ENCODE measurements at places on chromosomes 16 and 17.

GRCh38 chr16:65260746-65261145 is 138.9 kb upstream of the CDH11 start:
- DNase-seq = no peak

DNA sequence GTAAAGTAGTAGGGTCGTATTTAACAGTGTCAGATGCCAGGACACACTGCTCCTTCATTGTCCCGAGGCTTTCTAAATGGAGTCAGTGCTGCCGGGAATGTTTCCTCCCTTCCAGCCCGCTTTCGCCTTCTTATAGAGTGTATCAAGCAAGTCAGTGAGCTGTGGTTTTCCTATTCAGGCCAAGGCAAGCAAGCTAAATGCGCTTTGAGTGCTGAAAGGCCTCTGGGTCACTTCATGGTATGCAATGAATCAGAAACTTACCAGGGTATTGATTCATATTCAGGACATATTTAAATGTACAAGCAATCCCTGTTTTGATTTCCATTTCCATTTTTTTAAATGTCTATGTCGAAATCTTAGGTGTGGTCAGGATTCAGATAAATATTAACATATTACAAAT is 327.9 kb upstream of the SOX9 start:
- no peak for DNase-seq

- peak; percentile 73 for DNase-seq
Measured at GRCh38 chr17:7394452-7395191, at the start of gene PLSCR3. Gene PLSCR3, minus strand, starts transcription at chr17:7394525. Its CDS starts 415 bp downstream, at chr17:7394110.

- DNase-seq = peak; percentile 65
Measured at GRCh38 chr17:57995076-57995956, 7.3 kb upstream of the VEZF1 start.

DNA sequence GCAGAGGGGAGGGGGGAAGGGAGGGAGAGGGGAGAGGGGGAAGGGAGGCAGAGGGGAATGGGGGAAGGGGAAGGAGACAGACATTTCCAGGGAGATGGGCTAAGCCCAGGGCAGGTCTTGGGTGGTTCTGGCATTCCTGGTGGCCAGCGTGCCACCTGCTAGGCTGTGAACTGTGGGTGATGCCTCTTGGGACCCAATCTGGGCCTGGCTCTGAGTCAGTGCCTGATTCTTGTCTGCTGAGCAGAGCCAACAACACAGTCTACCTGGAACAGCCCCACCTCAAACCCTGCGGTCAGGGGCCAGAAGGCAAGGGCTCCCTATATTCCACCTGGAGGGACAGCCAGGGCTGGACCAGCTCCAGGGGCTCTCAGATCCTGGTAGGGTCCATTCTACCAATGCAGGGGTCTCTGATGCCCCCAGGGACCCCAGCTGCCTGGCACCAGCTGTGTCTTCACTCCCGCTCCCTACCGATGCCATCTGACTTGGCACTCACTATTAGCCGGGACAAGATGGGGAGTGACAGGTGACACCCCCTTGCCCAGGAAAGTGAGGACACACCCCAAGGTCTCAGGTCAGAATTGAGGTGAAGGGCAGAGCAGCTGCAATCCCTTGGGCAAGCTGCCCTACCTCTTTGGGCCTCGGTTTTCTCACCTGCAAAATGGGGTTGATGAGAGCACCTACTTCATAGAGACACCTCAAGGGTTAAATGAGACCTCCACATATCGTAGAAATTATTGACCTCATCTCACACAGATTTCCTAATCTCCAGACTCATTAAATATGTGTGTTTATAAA is 87.2 kb downstream of the LITAF start:
- no peak for DNase-seq

GRCh38 chr16:66746682-66747081 is 4.7 kb downstream of the DYNC1LI2 start:
- DNase-seq = no peak

GRCh38 chr16:56279132-56279531 is 87.8 kb downstream of the GNAO1 start:
- DNase-seq = no peak

DNA sequence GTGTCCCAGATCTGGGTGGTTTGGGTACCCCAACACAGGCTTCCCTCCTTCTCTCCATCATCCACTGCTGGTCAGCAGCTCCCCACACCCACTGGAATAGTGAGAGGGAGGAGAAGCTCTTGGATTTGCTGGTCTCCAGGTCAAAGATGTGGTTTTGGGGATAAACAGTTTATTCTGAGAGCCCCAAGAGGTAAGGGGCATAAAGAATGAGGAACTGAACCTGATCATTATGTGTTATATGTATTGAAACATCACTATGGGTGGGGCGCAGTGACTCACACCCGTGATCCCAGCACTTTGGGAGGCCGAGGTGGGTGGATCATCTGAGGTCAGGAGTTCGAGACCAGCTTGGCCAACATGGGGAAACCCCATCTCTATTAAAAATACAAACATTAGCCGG is 3.9 kb downstream of the DPEP2 start:
- DNase-seq = no peak

DNA sequence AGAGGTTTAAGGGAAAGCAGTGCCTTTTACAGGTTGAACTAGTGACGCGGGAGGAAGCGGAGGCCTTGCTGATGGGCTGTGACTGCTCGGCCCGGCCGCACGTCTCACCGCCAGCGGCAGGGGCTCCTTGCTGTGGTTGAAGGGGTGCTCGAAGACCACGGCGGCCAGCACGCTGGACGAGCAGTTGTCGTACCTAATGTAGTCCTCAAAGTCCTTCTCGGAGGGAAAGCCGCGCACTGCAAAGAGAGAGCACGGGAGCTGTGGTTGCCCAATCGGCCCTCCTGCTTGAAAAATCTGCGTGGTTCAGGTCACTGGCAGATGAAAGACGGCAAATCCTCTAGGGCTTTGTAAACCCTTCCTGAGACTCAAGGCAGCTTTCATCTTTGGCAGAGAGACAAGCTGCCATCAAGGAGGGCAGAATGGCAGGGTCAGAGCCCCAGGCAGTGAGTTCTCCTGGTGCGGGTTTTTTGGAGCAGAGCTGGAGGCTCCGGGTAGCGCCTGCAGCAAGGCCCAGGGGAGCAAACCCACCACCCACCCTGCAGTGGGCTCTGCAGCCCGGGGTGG is 16.1 kb downstream of the ABCA3 start:
- no peak for DNase-seq

DNA sequence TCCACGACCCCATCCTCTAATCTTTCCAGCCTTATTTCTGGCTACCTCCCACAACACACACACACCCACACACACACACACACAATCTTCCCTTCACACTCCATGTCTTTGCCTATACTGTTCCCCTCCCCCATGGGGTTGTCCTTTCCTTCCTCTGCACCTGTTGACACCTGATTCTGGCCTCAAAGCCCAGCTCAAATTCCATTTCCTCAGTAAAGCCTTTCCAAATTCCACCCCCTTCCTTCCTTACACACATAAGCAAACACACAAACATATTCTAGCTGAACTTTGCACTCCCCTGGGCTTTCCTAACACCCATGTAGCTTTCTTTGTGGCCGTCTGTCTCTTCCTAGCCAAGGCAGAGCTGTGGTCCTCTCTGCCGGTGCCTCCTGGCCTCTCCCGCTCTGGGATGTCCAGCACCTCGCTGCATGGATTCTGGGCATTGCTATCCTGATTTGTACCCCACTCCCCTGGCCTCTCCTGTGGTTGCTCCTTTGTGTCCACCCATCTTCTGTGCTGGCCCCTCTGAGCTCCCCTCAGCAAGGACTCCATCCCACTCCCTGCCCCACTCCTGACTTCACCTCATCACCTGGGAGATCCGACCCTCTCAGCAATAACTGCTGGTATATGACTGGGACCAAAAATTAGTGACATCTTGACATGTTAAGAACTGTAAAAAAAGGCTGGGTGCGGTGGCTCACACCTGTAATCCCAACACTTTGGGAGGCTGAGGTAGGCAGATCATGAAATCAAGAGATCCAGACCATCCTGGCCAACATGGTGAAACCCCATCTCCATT is 8.4 kb upstream of the SRCIN1 start:
- no peak for DNase-seq

- no peak for DNase-seq
Measured at GRCh38 chr17:68011199-68011665, 15.0 kb upstream of the C17orf58 start.

GRCh38 chr17:17494870-17495535 is 1.2 kb downstream of the RASD1 start:
- DNase-seq = no peak

DNA sequence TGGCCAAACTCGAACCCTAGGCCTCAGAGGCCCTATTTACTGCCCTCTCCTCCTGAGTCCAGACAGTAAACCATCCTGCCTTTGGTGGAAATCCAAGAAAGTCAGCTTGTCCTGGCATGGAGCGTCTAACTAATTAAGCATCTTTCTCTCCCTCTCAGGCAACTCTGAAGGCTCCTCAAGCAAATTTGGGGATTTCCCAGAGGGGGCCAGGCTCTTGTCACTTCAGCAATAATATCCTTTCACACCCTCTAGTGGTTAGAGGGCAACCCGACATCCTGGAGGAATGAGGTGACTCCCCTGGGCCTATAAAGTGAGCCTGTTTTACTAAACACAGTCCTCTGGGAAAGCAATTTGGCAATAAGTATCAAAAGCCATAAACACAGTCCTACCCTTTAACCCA is 60.4 kb downstream of the NOG start:
- DNase-seq = no peak

DNA sequence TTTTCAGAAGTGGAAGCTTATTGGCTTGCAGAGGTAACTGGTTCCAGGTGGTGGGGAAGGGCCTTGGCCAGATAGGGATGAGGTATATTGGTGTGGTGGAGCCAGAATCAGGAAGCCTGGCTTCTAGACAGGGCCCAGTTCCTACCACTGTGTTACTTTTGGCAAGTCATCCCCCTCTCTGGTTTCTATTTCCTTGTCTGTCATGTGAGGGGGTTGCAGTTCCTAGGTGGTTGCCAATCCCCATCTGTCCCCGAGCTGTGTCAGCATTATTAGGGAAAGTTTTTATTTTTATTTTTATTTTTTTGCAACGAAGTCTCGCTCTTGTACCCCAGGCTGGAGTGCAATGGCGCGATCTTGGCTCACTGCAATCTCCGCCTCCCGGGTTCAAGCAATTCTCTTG is 3.0 kb downstream of the SMCR8 start:
- no peak for DNase-seq

DNA sequence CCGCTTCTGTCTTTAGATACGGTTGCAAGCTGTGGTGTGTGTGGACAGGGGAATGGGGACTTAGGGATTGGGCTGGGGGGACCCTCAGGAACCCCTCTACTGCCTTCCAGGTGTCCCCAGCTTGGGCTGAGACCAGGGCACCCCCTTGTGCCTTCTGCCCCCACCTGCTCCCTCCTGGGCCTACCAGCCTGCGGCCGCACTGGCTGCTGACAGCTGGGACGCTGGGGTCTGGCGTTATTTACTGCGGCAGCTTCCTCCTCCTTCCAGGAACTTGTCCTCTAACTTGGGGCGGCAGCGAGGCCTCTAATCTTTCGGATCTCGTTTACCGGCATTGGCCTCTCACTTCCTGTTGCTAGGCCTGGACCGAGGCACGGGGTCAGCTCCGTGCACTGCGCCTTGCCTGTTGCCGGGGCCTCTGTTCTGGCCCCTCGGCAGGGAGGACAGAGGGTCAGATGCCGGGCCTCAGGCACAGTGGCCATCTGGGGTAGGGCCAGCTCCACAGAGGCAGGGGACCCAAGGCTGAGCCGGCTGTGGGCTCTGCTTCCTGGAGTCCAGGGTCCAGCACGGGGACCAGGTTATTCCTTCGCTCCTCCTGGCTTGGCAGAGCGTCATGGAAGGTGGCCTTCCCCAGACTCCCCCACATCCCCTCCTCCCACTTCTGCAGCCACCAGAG is 31.8 kb downstream of the TMEM235 start:
- DNase-seq = no peak

GRCh38 chr16:15874745-15875314 is 13.6 kb downstream of the CEP20 start:
- DNase-seq = peak; percentile 35

DNA sequence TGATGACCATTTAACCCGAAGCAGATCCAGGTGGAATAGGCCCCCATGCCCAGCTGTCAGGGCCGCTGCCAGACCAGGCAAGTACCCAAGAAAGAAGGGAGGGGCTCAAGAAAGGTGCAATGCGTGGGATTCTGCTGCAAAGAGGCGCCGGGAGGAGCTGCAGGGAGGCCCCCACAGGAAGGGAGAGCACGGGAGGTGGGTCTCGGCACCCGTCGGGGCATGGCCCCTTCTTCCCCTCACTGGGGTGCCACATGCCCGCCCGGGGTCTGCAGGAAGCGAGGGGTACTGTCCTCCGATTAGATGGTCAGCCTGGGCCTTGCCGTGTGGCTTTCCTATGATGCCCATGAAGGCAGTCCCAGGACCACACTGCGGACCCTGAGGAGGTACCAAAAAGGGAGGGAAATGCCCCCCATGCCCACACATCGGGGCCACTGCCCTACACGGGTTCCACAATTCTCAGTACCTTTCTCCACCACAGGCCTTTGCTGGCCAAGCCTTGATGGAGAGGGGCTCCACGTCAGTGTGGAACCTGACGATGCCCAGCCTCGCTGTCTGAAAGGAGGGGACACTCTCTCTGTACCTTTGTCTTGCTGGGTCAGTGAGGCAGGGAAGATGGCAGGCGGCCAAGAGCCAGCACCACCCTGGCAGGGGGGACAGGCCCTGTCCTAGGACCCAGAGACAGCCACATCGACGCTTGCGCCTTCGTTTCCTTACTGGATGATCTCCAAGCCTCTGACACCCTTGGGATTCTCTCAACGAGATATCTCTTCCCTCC is 45.5 kb upstream of the DNAH17 start:
- no peak for DNase-seq

DNA sequence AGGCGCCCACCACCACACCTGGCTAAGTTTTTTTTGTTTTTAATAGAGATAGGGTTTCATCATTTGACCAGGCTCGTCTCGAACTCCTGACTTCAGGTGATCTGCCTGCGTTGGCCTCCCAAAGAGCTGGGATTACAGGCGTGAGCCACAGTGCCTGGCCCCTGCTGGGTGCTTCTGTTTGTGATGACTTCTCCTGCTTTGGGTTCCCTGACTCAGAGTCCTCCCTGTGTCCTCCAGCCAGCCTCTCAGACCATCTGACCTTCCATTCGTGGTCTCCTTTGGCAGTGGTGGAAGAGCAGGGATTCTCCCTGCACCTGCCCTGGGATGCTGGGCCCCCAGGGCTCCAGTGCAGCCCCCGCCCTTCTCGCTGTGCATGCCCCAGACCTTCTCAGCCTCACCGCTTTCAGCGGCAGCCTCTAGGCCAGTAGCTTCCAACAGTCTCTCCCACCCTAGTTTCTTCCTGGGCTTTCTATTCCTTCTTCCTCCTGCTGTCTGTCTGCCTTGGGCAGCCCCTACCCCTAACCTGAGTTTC is 13.2 kb downstream of the BEAN1 start:
- no peak for DNase-seq

- peak; percentile 81 for DNase-seq
Measured at GRCh38 chr17:73365301-73365874, 53.6 kb upstream of the CDC42EP4 start.

DNA sequence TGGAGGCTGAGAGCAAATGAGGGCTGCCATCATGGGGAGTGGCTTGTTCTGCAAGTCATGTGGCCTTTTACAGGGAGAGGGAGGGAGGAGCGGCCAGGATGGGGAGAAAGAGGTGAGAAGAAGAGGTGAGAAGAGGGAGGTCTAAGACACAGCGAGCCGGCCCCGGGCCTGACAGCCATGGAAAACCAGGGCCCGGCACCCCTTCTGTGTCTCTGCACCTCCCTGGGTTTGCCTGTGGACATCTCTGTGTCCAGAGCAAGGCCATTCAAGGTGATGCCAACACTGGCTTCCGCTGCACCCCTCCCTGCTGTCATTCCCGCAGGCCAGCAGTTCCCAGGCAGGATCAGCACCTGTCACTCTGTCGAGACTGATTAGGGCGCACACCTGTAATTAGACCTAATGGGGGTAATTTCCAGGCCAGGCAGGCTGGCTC is 75.6 kb downstream of the MGAT5B start:
- DNase-seq = no peak

- no peak for DNase-seq
Measured at GRCh38 chr17:81207610-81208581, 14.9 kb downstream of the CEP131 start.

Data from posterior cingulate gyrus (tissue), 11 donors.